M059J (cell line): ENCODE measurements at places on chromosomes 5 and 9. TPM values are rescaled to one million over a fixed set of nuclear protein-coding genes. Genes with fewer than 3 reads are reported as not detected.

DNA sequence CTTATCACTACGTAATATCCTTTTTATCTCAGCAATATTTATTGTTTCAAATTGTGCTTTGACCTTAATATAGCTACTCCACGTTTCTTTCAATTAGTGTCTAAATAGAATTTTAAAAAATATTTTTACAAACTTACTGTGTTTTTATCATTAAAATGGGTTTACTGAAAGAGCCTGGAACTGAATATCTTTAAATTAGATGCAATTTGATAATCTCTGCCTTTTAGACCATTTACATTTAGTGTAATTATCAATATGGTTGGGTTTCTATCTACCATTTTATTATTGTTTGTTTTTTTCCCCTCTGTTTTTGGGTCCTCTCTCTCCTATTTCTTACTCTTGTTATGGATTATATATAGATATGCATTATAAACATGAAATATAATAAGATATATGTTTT is 327.8 kb downstream of the IRX2 start:
- no peak for DNase-seq

DNA sequence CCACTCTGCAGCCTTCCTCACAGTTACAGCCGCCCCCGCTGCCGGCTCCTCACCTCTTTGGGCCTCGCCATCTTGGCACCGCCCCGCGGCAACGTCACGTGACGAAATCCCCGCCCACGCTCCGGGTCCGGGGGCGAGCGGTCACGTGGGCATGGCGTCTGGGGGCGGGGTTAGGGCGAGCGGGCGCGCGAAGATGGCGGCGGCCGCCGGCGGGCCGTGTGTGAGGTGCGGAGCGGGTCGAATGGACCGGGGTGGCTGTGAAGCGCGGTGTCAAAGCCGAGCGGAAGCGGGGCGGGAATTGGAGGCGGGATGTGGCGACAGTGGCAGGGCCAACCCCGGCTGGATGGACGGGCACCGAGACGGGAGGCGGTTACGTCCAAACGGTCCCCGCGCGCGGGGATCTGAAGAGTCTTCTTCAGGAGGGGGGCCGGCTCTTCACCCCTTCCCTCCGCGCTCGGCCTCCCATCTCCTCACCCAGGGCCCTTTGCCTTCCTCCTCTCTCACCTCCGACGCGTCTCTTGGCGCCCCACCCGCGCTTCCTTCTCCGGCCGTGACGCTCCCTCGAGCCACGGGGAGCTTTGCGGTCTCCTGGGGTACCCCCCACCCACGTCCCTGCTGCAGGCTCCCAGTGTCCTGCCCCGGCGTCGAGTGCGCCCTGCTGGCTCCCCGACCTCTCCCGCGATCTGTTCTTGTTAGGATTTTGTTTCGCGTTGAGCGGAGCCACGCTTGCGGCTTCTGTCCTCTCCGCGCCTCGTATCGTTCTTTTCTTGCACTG is at the start of the genes DOLK and NUP188:
Gene DOLK (minus strand): TSS at position 77 of the 775 bp plus-strand sequence. CDS start 300 bp downstream, outside the sequence.
Gene NUP188 (plus strand): TSS at position 173 of the 775 bp plus-strand sequence. CDS start 21 bp downstream, at position 194.
- DNase-seq: peak; percentile 90

DNA sequence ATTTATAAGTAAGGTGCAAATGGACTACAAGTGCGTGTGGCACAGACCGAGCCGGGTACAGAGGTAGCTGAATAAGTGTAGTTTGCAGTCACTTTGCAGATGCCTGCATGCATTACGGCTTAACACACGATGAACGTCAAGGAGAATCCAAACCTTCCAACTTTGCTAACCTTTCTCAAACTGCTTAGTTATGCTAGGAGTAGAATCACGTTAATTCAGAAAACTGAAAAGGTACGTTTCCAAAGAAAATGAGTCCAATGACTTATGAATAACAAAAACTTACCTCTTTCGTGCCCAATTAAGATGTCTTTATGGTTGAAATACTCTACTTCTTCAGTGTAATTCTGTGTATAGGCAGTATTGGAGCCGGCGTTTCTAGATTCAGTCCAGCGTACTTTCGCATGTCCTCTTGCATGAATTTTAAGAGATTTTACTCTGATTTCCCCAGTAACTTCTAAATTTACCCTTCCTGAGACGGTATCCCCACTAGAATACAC is 539 bp downstream of the ARRDC3 start:
- DNase-seq: peak; percentile 63

GRCh38 chr9:72703574-72703973 is 182.2 kb downstream of the TMC1 start:
- DNase-seq: peak; percentile 46

- no peak for DNase-seq
Observed at GRCh38 chr9:21481470-21482056, 550 bp downstream of the IFNE start.

DNA sequence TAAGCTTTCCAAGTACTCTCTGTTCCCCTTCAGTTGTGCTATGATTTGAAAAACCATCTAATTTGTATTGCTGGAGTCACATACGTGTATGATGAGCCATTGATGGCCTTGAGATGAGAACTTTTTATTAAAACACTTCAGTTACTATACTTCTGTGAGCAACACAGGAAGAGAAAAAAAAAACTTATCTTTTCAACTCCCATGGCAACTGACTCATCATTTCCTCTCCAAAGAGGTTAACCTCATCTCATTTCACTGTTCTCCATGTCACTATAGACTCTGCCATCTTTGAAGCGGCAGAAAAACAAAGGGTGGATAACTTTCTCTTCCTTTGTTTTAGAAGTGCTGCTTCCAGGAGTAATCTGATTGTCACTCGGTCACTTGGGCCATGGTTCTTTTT is 104.3 kb upstream of the PCSK1 start:
- peak; percentile 93 for DNase-seq

- DNase-seq: peak; percentile 93
Observed at GRCh38 chr5:111572561-111572960, 60.2 kb upstream of the STARD4 start.

DNA sequence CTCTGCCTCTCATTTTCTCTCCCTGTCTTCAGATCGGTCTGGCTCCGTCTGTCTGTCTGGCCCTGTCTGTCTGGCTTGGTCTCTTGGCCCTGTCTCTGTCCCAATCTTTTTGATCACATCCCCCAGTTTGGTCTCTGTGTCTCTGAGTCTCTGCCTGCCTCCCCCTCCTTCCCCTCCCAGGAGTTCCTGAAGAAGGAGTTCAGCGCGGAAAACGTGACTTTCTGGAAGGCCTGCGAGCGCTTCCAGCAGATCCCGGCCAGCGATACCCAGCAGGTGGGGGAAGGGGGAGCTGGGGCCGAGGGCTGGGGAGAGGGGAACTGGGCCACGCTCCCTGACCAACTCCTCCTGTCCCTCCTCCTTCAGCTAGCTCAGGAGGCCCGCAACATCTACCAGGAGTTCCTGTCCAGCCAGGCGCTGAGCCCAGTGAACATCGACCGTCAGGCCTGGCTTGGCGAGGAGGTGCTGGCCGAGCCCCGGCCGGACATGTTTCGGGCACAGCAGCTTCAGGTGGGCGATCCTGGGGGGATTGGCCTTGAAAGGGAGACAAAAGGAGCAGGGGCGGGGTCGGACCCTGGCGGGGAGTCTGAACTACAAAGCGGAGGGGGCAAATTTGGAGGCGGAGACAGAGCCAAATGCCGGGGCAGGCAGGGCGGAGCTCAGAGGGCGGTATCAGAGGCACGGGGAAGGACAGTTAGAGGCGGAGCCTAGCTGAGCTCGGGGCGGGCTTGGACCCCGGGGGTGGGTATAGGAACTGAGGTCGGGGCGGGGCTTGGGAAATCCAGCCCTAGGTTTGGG is 9.0 kb downstream of the RGS14 start:
- DNase-seq: peak; percentile 65

DNA sequence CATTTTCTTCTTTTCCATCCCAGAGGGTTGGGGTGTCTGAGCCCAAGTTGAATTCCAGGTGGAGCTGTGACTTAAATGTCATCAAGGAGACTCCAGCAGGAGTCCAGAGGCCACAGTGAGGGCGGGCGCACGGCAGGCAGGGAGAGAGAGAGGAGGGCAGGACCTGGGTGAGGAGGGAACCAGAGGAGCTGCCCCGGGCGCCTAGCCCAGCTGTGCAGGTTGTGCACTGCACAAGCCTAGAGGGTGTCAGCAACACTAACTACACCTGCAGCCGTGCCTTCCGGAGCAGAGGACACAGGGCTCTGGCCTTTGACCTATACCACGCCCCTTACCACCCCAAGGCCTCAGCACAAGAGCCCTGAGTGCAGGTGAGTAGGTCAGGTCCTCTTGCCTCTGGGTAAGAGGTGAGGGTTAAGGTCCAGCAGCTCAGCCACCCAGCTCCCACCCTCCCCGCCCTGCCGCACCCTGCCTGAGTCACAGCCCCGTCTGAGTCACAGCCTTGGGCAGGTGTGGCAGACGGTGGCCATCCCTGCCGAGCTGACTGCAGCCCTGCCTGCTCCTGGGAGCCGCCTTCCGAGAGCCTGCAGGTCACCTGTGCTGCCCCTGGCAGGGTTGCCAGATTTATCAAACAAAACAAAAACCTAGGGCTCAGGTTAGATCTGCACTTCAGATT is 6.4 kb upstream of the AGPAT2 start:
- DNase-seq: peak; percentile 74

Gene HOMER1
- total RNA-seq: 3.9 and 8.6 TPM in 2 replicates

Gene REEP2
- 0.32 and 1.6 TPM in 2 replicates for total RNA-seq

- DNase-seq: peak; percentile 68
Observed at GRCh38 chr5:175885813-175886212, 14.4 kb downstream of the CPLX2 start.
